ENCODE measurements at places on chromosomes 5 and 9. TPM values are rescaled to one million over a fixed set of nuclear protein-coding genes. Genes with fewer than 3 reads are reported as not detected.

GRCh38 chr5:100950985-100951384, 47.9 kb upstream of the ST8SIA4 start:
- DNase-seq = no peak

MYOZ3 gene
- 10.5 TPM for total RNA-seq

SAXO1 gene
- not detected for total RNA-seq

- DNase-seq = no peak
These were observed 70.1 kb downstream of the PCSK5 start for GRCh38 chr9:75960551-75960950.

- no peak for DNase-seq
These were observed 928 bp downstream of the MCTP1 start for GRCh38 chr5:95283761-95284571.

DNA sequence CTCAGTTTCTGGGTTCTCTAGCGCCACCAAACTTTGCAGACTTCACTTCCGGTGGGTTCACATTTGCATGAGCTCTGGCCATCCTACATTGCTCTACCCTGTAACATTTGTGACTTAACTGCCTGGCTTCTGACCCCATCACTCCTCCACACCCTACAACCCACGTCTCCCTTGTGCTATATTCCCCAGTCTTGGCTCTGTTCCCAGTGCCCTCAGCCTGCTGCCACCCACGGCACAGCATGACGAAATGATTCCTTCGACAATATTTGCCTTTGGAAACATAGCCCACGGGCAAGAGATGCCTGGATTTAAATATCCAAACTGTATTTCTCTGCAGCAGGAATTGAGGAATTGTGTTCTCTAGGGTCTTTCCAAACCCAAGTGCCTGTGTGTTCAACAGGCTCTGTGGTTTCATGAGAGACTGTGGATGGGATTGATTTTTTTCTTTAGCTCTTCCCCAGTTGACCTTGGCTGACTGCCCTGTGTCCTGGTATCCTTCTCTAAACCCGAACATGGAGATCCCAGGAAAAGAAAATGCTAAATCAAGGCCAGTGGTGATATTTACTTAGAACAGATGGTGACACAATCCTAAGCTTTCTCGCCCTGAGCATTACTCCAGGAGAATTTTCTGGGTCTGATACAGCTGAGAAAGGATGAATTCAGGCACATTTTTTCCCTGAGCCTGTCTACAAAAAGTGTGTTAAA, 44.4 kb upstream of the GRIA1 start:
- DNase-seq = no peak

PRLR gene
- total RNA-seq = 0.55 TPM

ANKRD20A1 gene
- total RNA-seq = not detected

DNA sequence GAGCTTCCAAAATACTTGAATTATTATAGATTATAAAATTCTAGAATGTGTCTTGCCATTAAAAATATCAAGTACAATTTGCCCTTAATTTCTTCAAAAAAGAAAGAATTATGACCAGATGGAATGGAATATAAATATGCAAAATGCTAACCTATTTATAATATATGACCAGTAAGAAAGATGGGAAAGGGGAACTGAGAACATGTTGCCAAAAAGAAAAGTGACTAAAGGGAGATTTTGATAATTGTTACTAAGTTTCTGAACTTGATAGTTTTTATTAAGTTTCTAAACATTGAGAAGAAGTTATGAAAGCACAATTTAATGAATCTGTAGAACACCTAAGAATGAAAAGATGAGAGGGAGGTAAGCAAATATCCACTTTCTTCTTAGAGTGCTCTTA, 188.4 kb upstream of the NR4A3 start:
- no peak for DNase-seq

GRCh38 chr5:103101079-103101750, 18.7 kb downstream of the GIN1 start:
- DNase-seq = no peak

DNA sequence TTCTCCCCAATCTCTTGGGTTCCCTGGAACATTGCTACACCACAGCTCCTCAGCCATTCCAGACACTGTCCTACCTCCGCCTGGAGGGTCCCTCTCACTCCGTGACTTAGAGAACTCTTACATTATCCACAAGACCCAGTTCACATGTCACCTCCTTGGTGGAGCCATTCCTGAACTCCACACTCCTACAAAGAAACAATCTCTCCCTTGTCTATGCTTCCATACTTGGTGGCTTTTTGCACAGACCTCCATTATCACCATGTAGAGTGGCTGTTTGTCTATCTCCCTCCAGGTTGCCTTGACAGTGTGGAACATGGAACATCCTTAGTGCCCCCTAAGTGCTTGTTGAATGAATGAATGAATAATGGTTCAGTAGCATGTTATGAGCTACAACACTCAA, 105.9 kb downstream of the PAX5 start:
- no peak for DNase-seq

- DNase-seq = no peak
These were observed 42.4 kb upstream of the AIF1L start for GRCh38 chr9:131053896-131054295.

CBY3 gene
- not detected for total RNA-seq

GRCh38 chr5:12313602-12314001, 409.4 kb upstream of the CTNND2 start:
- no peak for DNase-seq

DIRAS2 gene
- not detected for total RNA-seq

LCP2 gene
- 3.2 TPM for total RNA-seq

DNA sequence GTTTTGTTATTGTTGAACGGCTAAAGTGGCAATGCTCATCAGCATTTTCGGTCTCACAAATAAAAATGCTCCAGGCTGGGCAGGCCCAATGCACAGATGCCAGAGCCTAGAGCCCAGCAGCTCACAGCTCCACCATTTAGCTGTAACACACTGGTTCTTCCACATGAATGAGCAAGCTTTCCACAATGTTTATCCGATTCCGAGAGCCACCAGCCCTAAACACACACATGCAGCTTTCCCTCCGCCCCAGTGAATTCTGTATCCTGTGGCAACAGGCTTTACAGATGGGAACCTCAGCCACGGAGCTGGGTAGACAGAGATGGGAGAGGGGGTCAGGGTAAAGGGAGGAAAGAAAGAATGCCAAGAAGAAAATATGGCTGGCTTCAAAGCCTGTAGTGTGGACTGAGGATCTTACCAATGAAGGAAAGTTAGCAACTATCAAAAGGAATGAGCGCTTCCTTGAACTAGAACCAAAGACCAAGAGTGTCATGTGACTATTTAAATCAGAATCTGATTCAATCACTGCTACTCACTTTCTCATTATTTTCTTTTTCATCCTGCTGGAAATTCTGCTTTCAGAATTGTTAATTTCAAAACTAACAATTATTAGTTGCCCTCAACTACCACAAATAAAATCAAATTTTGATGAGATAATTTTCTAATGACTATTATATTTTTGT, 77.1 kb downstream of the MRPS27 start:
- DNase-seq = no peak

DNA sequence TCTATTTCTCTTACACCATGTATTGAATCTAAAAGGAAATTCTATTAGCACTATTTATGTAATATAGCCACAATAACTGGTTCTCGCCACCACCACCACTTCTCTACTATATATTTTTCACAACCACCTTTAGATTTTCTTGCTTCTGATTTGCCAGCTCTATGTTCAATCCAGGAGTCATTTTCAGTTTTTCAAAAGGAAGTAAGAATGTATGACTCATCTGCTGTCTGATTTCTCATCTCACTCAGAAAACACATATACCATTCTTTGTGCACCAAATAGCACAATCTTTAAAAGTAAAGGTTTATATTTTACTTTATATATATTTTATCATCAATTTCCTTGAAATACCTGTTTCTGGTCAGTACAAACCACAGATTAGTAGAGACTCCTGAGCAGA, 1127.5 kb downstream of the TAF11L14 start:
- no peak for DNase-seq

- DNase-seq = no peak
These were observed 92.9 kb upstream of the GRHPR start for GRCh38 chr9:37329576-37329975.

HOMER1 gene
- total RNA-seq = 38.2 TPM

GRCh38 chr5:161410640-161411039, 135.9 kb downstream of the GABRB2 start:
- DNase-seq = no peak

DNA sequence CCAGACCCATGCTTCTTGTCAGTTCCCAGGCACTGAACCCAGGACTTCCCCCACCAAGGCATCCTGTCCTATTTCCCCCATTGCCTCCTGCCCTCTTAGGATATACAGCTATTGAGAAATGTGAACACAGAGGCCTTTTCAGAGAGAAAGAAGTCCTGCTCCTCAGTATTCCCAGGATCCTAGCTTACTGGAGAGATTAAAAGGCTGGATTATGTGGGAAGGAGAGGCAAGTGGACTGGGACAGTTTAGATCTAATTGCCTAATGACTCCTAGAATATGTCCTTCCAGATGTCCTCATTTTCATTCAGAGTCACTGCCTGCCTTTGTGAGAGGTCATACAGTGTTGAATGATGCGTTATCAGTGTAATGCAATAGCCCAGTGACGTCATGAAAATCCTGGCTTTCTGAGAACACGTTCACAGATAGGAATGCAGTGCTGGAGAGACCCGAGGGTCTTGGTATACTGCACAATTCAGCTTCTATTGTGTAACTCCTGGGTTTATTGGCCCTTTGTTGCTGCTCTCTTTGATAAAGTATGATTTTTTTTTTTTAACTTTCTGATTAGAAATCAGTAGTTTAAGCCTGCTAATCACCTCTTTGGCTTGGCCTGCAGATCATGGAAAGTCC, 26.2 kb downstream of the WWC1 start:
- no peak for DNase-seq

DNA sequence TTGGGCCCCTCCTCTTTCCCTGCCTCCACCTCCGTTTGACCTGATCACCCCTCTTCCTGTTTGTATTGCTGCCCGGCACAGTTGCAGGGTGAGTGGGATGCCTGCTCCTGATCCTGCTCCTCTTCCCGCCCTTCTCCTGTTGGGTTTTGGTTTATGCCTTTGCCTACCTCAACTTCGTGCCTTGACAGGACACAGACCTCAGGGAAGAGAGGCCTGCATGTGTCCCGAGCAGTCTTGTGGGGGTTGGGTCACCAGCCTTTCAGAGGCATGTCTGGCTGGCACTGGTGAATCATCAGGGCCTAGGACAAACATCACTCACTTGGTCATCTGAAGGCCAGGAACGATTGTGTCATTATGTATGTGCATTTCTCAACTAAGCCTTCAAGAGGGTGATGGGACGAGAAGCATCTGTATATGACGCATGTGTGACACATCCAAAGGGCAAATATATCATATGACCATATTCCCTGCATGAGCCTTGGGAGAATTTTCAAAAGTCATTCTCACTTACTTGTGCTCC, 56.9 kb downstream of the NPR3 start:
- no peak for DNase-seq

GRCh38 chr9:1837453-1838084, 177.6 kb upstream of the SMARCA2 start:
- no peak for DNase-seq

DNA sequence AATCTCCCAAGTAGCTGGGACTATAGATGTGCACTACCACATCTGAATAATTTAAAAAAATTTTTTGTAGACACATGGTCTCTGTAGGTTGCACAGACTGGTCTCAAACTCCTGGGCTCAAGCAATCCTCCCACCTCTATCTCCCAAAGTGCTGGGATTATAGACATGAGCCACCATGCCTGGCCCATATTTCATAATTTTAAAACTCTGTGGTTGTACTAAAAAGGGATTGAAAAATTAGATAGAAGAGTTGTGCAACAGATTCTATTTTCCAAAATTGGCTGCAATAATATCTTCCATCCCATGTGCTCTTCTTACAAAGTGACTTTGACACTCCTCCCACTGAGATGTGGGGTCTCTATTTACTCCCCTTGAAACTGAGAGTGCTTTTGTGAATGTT, 7.6 kb upstream of the UHRF2 start:
- no peak for DNase-seq

Data from gastrocnemius medialis (tissue), 4 donors.